NCI-H774 (cell line): ENCODE measurements at places on chromosomes 12 and 14.

DNA sequence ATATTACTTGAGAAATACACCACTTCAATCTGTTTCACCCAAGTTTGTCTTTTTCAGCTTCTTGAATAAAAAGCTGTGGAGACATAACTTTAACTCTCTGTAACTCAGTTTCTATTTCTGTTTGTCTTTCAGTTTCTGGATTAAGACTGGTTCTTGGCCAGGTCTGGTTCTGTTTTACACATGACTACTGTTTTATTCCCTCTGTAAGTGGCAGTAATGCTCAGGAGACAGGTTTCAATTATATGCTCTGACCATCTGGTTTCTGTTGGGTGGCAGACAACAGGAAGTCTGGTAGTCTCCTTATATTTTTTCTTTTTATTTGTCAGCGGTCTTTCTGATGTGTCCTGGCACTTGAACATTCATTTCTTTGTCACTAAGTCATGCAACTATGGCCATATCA is 102.9 kb downstream of the RPS29 start:
- DNase-seq: no peak

GRCh38 chr12:54026640-54027441 is 1.4 kb upstream of the HOXC6 start:
- DNase-seq: no peak

DNA sequence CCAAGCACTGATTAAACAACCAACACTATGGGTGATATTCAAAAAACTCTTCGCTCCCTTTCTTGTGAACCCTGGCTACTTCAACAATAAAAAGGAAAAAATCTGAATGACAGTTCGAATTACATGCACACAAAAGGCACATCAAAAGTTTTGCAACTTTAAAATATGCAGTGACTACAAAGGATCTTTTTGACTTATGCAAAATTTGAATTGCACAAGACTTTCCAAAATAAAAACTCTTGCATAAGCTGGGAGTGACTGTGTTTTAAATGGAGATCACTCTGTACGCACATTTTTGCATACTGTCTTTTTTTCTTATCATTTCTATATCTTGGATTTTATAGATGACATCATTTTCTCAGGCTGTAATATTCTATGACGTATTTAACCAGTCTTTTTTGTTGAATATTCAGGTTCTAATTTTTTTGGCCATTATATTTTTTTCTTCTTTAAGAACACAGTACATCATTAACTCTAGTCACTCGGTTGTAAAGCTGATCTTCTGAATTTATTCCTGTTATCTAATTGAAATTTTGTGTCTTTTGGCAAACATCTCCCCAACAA is 667.6 kb upstream of the TBX3 start:
- DNase-seq: no peak

- no peak for DNase-seq
Observed at GRCh38 chr12:1567852-1568251, 26.5 kb downstream of the FBXL14 start.

DNA sequence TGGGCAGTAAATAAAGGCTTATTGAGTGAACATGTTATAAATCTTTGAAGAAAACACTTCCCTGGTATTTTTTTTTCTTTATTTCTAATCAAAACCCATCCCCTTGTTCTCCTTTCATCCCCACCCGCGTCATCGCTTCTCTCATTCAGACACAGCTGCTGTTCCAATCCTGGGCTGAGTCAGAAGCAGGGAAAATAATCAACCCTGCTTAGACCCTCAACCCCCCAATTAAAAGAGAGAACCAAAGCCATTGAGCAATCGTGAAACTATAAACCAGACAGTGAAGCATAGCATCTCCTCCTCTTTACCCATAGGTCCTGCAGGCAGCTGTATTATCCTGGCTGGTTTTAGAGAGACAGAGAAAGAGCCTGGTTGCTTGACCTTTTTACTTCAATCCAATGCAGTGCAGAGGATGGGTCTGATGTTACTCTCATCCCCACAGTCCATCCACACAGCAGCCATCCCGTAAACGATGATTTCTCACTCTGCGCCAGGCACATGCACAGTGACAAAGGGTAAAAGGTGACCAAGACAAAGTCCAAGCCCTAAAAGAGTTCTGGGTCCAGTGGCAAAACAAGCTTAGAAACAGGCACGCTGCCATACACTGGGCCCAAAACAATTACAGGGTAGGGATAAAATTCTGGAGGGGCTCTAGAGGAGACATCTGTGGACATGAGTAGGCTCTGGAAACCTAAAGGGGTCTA is 238.3 kb downstream of the GALC start:
- DNase-seq: no peak

GRCh38 chr14:67963960-67964812 is 144.6 kb downstream of the RAD51B start:
- no peak for DNase-seq
